ENCODE measurements at places on chromosomes 5 and 9.

DNA sequence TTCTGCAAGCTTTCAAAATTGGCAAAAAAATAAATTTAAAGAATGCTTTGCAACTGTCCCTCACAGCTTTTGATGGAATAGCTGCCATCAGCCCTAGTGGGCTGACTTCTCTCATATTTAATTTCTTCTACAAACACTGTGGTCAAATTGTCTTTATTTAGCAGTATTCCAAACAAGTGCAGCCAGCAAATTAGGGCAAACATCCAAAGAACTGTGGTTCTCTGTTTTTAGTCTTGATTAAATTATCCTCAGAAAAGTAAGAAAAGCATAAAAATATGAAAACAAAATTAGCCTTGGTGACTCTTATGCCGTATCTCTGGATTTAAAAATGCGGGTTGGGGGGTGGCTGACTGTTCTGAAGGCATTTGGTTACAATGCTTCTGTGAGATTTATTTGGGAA is 95.8 kb upstream of the RETREG1 start:
- DNase-seq = no peak

GRCh38 chr5:172640822-172641358 is at the start of gene NEURL1B:
Gene NEURL1B, plus strand, starts transcription at chr5:172641263. Its CDS starts 144 bp downstream, at chr5:172641407.
- DNase-seq = peak; percentile 87

- no peak for DNase-seq
These were observed 93.4 kb downstream of the PPIC start for GRCh38 chr5:122943050-122943698.

- DNase-seq = no peak
These were observed 58.6 kb downstream of the TMC1 start for GRCh38 chr9:72579880-72580550.

DNA sequence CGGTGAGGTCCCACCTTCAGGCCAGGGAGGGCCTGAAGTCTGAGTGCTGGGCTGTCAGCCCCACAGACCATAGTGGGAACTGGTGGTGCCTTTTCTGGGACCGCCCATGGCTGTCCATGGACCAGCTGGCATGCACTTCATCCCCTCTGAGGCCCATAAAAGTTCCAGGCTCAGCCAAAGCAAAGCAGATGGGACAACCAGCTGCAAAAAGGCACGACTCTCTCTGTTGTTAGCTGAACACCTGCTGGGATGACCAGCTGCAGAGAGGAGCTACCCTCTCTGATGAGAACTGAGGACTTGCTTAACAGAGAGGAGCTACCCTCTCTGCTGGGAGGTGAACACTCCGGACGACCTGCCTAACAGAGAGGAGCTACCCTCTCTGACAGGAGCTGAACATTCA is 844.3 kb upstream of the DMAC1 start:
- DNase-seq = no peak

GRCh38 chr5:117463881-117464570 is 889.4 kb upstream of the SEMA6A start:
- no peak for DNase-seq

GRCh38 chr5:107253246-107253645 is 417.5 kb downstream of the EFNA5 start:
- DNase-seq = no peak

DNA sequence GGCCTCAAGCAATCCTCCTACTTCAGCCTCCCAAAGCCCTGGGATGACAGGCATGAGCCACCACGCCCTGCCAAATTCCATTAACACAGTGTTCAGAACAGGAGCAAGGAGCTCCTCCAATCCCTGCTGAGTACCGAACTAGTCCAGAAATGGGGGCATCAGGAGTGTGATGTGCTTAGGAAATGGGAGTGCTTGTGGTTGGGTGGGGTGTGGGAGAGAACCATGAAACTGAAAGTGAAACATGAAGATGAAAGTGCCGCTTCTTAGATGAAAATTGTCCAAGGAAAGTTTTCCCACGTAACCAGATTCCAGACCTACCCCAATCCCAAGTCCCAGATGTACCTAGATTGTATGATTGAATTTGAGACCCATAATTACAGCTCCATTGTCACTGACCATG is 16.7 kb upstream of the ZNF131 start:
- DNase-seq = no peak

GRCh38 chr9:115615000-115615401 is 497.0 kb upstream of the TNC start:
- DNase-seq = no peak

DNA sequence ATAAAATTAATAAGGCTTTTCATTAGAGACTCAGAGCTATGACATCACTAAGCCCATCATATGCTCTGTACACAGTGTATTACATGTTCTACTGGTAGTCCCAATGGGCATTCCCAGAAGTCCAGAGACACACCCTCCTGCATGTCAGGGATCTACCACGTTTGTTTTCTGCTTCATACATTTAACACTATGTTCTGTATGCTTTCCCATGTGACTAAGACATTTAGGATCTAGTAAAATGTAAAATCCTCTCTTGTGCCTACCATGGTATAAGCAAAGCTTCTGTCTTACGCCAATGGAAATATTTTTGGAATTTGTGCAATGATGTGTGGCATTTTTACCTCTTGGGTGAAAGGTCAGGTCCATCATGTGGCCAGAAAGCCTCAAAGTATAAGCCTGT is 192.4 kb downstream of the ADAMTSL1 start:
- DNase-seq = no peak

Data from body of pancreas (tissue), 4 donors.